ENCODE measurements at places on chromosomes 1 and 21.

DNA sequence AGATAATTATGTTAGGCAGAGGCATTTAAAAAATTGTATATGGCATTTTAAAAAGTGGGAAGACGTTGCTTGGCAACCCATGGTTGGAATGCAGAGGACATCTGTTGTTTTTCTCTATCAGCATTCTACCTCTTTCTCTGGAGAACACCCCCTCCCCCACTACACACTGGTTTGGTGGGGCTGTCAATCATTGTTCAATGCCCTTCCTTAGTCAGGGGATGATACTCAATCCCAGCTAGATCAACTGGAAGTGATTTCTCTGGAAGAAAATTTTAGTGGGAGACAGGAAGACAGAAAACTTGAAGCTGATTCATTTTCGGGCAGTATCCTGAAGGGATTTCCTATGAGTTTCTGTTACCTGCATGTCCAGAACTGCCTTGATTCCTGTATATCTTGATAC, 35.7 kb upstream of the CAP1 start:
- DNase-seq = no peak

DNA sequence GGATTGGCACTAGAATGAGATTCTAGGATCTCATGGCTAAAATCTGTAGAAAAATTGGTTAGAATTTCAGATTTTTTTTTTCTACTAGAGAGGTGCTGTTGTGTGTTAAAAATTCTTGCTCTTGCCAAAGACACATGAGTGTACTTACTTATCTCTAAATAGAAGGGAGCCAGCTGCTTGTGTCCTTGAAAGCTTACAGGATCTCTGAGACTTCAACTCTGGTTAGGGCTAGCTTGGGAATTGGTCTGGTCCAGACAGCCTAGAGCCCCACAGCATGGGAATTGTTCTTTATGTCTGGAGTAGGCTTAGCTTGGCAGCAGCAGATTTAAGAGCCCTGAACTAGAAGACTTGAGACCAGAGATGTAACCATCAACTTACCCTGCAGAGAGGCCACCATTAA, 37.3 kb downstream of the MACO1 start:
- DNase-seq = no peak

DNA sequence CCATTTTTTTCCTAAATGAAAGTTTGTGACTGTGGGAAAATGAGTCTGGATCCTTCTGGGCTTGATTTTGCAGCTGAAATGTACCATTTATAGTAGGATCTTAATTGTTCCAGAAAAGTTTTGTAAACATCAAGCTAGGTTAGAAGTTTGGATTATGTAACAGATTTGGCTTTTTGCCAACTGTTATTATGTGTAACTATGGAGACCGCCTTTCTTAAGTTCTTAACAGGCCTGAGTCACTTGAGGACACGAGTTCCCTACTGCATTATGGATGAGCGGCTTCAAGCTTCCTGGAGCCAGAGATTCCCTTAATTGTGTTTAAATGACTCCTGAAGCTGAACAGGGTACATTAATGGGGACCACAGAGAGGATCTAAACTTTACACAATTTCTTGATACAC, 22.2 kb downstream of the SLC25A33 start:
- DNase-seq = peak; percentile 68

- DNase-seq = no peak
Observed at GRCh38 chr1:43547538-43548072, 16.9 kb downstream of the PTPRF start.

DNA sequence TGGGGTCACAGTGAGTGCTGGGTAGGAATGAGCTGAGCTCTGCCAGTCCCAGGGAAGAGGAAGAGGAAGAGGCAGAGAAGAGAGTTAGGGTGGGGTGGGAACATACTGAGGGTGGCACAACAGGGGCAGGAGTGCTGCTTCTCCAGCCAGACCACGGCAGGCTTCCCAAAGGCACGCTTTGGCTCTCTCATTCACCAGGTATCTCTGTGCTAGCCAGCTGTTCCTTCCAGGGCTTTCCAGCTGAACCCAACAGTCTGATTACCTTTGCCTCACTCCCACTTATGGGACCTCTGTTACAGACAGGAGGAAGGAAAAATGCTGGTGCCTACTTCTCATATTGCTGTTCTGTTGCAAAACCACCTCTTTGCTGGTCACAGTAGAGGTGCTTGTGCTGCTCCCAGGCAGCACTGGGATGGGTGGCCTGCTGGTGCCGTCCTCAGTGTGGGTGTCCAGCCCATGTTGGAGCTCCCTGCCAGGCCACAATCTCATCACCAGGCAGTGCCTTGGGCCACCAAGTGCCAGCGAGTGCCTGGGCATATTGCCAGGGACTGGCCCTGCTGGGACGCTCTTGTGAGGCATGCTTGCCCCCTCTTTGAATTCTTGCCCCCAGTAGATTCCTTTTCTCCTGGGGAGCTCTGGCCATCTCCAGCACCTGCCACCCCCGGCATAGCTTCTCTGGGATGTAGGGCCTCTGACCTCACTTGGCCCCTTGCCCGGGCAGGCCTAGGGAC, 2.1 kb downstream of the ADORA1 start:
- no peak for DNase-seq

All from kidney glomerular epithelial cell (primary cell).